ENCODE measurements at places on chromosomes 5 and 9.

DNA sequence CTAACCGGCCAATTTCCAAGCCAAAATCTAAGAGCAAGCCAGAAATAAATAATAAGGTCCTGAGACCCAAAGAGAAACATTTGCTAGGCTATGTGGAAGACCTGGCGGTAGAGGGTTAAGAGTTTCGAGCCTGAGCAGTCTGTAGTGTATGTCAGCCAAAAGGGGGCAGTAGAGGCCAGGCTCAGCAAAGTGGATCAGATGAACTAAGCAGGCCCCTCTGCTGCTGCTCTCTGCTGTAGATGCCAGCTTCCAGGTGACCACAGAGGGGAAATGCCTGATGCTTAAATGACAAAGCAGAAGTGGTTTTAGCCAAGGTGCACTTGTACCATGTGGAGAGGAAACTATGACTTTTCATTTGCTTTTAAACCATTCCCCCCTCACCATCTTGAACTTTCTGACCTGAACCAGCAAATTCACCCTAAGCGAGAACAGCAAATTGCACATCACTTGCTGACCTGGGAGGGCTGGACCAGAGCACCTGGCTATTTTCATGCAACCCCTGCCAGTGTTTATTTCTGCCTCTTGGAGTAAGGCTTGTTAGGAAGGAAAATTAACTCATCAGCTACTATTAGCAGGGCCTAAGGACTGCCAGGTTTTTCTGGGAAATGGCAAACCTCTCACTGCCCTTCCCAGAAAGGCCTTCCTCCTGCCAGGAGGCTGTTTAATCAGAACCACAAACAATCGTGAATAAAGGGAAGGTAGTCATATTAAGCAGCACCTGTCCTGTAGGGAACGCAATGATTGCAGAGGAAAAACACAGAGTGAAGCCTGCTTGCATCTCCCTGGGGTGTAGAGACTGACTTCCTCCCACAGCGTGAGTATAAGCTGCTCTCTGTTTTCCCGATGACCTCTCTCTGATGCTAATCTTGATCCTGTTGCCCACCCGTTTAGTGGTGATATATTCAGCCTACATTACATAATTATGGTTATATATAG is 818.2 kb downstream of the TLR4 start:
- DNase-seq, result peak; percentile 20

DNA sequence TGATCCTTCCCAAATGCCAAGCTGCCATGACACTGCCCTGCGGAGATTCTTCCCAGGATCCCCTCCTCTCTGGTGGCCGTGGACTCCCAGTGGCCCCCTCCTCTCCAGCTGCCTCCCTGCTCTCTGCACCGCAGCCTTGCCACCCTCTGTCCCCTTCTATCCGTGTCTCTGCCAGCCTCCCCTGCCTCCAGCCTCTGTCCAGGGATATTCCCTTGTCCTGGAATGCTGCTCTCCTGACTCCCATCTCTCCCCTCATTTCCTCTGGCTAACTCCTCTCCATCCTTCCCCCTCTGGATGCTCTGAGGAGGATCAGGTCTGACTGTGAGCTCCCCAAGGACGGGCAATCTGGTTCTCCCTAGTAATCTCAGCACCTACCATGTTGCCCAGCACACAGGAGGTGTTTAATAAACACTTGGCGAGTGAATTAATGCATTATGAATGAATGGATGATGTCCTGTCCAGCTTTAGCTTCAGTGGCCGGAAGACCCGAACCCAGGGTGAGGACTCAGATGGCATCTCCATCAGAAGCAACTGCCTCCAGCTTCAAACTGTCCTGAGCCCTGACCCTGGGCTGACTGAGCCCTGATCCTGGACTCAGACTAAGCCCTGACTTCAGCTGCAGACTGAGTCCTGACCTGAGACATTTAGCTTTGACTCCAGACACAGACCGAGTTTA is 7.5 kb upstream of the CRB2 start:
- no peak for DNase-seq

GRCh38 chr9:95157481-95158151 is 159.9 kb downstream of the FANCC start:
- DNase-seq, result peak; percentile 92

DNA sequence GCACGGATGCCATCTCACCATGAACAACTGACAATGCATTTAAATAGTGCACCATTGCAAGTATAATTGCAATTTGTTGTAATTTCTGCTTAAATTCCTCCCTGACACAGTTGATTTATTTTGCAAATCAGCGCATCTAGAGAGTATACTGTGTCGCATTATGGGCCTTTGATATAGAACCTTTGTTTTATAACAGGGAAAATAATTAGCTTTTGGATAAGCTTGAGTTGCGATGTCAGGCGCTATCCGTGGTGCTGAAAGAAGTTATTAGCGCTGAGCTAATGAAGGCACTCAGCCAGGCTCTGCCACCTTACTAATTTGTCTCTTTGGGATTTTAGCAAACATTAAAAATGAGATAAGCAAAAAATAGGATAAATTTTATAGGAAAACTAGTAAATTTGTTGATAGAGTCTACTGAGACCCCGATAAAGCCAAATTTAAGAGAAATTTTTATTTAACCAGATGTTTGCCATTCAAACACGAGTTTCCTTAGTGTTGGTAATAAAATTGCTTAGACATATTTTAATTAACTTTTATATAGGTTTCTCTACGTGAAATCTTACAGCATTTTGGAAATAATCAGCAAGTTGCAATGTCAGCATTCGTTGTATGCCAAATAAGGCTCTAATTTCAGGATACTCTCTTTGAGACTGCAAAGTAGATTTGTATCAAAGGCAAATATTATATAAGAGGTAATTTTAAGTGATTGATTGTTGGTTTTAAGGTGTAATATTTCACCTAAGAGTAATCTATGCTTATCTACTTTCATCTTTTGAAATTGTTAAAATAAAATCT is 355.5 kb downstream of the TLR4 start:
- DNase-seq, result no peak

DNA sequence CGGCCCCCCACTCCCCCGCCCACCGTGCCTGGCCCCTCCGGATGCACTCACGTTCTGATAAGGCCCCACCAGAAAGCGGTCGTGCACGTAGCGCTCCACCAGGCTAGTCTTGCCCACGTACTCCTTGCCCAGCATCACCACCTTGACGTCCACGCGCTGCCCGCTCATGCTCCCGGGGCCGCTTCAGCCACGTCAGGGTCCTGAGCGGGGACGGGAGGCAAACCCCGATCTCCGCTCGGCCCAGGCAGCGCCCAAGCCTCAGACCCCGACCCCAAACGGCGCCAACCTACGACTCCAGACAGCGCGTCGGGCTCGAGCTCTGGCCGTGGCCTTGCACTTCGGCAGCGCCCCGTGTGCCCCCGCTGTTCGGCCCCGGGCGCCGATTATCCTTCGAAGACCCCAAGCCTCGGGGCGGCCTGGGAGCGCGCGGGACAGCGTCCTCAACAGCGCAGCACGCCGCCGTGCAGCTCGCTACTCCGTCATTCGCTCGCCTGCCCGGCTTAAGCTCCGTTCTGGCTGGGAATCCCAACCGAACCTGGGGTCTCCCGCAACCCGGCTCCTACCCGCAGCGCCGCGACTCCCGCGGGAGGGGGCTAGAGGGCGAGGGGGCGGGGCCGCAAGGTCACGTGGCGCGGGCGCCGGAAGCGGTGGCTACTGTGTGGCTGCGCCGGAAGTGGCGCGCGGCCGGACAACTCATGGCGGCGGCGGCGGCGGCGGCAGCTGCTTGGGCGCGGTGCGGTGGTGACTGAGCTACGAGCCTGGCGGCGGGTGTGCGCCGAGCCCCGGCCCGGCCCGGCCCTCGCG is at the start of the genes PRELID1 and RAB24:
TSS of gene PRELID1 (plus strand) at position 679 of the 804 bp plus-strand sequence. CDS start 187 bp downstream, outside the sequence.
TSS of gene RAB24 (minus strand) at position 599 of the 804 bp plus-strand sequence. CDS start at position 168, 431 bp downstream.
- DNase-seq, result peak; percentile 49

- no peak for DNase-seq
Measured at GRCh38 chr5:114055318-114056184, 306.3 kb upstream of the KCNN2 start.

DNA sequence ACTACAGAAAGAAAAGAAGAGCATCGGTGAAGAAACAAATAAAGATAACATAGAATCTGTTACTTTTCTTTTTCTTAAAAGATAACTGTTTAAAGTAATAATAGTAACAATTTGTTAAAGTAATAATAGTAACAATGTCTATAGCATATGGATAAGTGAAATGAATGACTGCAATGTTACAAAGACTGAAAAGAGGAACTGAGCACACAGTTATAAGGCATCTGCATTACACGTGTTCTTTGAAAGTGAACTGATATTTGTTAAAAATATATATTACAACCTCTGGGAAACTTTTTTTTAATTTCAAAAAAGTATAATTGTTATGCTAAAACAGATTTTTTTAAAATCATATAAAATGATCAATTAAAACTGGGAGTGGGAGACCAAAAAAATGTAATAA is 88.4 kb upstream of the FST start:
- DNase-seq, result no peak

DNA sequence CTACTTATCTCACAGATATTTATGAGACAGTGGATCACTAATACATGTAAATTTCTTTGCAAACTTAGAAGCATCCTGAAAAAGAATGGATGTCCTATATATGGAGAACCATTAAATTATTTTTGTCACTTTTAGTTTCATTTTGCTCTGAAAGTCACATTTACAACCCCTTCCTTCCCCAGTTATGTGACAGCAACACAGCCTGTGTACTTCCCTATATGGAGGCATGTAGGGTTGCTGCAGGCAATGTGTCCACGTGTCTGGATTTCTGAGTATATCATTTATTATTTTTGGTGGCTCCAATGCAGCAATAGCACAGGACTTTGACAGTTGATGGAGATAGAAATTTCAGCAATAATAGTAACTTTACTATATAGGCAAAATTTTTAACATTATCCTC is 156.4 kb downstream of the ST8SIA4 start:
- no peak for DNase-seq

GRCh38 chr9:112355427-112355897 is 22.0 kb upstream of the PTBP3 start:
- no peak for DNase-seq

GRCh38 chr5:139105621-139106071 is 92.5 kb downstream of the SIL1 start:
- no peak for DNase-seq

DNA sequence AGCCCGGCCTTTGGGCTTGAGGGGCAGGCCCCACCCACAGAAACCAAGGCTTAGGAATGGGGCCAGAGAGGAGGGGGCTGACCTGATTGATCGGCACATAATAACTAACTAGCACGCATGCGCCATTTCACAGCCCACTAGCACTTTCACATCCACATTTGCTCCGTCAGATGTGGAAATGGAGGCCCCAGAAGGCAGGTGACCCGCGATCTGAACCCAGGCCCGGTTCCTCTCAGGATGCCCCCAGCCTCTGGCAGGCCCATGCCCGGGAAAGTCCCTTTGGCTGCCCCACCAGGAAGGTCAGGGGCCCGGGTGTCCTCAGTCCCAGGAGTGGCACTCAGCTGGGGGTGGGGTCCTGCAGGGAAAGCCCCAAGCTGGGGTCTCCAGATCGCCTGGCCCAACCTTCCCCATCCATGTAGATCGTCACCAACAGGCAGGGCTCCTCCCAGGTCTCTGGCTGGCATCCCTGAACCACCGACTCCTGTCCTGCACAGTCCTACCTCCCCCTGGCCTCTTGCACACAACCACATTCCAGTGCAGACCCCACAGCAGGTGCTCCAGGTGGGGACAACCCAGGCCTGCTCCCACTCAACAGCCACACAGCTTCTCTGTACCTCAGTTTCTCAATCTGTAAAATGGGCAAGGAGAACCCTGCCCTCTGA is 46.7 kb downstream of the VAV2 start:
- no peak for DNase-seq

GRCh38 chr5:175616083-175616482 is 41.8 kb upstream of the HRH2 start:
- no peak for DNase-seq

DNA sequence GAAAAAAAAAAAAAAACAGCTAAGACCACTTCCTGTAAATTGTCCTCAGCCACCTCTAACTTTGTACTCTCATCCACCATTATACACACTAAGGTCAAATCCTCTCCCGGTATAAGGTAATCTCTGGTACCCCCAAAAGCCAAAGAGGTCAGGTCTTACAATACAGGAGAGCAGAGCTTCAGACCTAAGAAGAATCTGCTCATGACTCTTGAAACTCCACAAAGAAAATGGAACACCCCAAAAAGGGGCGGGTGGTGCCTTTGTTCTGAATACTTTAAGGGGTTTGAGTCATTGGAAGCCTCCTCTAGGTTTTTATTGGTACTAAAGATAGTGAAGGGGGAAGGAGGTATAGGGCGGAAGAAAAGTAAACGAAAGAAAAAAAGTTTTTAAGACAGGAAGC is 69.8 kb downstream of the COL15A1 start:
- no peak for DNase-seq

GRCh38 chr5:55897905-55898304 is 46.7 kb downstream of the IL31RA start:
- DNase-seq, result peak; percentile 99

DNA sequence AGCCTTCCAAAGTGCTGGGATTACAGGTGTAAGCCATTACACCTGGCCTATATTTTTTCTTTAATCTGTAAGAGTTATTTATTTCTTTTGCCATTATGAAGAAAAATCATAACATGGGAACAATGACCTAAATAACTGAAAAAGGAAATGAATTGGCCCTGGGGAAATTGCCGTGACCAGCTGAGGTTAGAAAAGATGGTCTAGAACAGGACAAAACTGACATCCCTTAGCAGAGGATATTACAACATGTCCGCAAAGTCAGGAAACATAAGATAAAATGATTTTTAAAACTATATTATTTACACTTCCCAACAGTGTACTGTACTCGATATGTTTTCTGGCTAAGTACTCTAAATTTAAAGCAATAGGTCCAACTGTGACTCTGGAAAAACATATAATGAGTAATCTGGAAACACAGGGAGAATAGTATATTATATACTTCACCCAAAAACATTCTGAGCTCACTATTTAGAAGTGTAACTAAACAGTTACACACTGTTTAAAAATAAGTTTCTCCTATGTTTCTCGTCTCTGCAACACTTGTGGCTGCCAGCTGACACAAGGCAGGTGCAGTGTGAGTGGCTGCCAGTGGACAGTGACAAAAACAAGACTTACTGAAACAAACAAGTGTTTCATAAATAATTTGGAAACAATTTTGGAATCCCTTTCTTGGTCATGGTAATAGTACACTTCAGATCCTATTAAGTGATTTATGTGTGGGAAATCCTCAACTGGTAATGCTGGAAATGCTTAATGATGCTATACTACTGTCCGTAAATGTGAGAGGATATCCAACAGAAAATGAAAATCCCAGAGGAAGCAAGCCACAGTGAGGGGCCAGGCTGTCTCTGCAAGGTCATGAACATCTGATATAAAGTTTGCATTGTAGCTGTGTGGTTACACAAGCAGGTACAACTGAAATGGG is 69.1 kb downstream of the C9orf85 start:
- no peak for DNase-seq

DNA sequence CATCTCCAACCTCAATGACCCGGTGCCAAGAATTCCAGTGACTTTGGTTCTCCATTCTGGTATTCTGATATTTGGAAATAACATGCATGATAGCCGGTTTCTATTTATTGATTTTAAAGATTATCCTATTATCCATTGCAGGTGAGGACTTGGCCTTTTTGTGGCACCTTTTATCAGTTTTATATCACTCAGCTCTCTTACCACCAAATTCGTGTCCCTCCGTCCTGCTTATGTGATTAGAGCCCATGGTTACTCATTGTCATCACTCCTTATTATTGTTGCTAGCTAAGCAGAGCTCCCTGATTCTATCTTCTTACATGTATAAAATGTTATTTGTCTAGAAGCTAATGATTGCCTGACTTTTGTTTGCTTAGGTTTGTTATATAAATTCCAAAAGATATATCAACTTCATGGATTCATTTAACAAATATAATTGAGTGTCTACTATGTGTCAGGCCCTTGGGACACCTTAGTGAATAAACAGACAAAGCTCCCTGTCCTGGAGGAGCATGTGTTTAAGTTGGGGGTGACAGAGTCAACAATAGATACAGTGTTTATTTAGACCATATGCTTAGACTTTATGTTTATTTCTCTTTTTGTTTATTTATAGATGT is 138.2 kb downstream of the ADAMTS16 start:
- no peak for DNase-seq

Measured in fibroblast of the conjunctiva (primary cell).